H54 (cell line): ENCODE measurements at places on chromosomes 1 and 21.

DNA sequence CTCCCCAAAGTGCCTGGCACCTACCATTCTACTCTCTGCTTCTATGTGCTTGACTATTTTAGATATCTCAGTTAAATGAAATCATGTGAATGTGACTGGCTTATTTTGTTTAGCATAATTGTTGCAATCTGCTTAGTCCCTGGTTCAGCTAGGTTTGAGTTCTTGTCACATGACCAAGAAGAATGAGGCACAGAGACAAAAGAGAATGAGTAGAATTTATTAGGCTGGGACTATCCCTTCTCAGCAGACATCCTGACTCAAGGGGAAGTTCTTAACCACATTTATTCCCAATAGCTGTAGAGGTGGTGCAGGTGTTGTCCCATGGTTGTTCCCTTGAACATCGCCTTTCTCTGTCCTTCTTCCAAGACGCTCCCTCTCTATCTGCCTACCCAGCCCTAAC is 1485.7 kb downstream of the KCNT2 start:
- DNase-seq, result no peak

DNA sequence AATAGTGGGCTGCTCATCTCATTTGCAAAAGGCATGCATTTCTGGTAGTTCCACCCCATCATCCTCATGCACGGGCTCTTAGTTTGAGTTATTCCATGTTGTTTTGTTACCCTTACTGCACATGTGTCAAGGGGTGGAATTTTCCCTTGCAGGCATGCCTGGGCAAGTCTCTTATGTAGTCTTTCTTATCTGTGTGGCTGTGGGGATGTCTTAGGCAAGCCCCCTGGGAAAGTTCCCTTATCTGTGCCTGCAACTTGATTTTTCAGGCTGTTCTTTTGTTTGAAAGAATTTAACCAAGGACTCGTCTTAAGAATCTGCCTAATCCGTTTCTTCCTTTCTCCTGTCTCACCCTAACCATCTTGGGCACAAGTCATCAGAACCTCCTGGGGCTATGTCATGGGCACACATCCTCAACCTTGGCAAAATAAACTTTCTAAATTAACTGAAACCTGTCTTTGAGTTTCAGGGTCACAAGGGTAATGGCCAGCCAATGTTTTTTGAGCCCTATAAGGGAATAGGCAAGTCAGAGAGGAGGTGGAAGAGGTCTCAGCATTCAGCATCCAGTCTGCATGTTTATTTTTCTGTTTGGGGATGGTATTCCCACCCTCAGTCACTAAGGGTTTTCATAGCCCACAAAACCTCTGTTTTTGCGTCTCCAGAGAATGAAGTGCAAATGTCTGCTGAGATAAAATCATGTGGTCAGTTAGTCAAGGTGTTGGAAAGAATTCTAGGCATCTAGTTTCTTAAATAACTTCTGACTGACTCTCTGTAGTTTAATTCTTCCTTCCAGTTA is 579.7 kb downstream of the PLA2G4A start:
- no peak for DNase-seq

DNA sequence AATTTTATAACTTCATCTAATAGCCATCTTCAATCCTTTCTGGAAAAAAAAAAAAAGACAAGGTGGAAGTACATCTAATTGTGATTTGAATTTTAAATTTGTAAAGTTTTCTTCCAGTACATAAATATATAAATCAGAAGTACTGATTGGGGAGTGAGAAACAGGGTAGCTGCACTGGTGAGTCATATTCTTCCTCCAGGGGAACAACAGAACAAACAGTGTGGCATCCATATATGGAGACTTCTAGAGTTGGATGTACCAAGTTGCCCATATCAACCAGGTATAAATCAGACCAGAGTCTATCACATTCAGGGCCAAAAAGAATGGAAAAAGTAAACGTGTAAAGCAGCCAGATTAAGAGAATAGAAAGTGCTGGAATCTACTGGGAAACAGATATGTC is 66.0 kb upstream of the NRIP1 start:
- DNase-seq, result no peak

- DNase-seq, result no peak
These were observed 27.0 kb downstream of the NVL start for GRCh38 chr1:224302947-224303346.

DNA sequence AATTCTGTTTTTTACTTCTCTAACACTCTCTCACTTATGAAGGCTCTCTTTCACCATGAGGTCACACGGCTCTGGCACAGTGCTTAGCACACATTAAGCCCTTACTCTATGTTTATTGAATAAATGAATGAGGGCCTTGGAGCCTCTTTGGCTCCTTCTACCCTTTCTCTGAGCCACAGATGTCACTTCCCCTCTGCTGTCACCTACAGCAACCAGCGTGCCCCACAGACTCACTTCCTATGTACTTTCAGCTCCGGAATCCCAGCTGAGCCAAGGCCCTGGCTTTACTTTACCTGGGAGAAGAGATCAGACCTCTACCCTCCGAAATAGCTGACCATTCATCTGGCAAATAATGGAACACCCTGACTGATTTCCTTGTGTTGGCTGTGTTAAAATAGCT is 53.7 kb upstream of the HMCN1 start:
- no peak for DNase-seq

- no peak for DNase-seq
These were observed 36.5 kb upstream of the SRRM1 start for GRCh38 chr1:24606621-24607020.

GRCh38 chr1:24737368-24738117 is 7.7 kb upstream of the CLIC4 start:
- DNase-seq, result no peak

DNA sequence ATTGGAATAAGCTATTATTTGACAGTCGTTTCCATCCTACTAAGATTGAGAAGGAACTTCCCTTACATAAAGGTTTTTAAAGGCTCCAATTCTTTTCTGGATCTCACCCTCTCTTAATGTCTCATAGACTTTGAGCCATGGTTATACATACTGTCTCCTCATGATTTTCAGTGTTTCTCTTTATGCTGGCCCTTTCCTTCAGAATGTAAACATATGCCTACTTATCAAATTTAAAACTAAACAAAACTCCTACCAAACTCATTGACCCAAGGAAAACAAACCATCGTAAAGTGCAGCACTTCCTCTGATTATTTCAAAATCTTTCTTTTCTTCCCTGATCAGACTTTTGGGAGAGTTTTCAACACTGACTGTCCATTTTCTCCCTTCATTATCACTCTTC is 163.4 kb upstream of the DPYD start:
- DNase-seq, result no peak

DNA sequence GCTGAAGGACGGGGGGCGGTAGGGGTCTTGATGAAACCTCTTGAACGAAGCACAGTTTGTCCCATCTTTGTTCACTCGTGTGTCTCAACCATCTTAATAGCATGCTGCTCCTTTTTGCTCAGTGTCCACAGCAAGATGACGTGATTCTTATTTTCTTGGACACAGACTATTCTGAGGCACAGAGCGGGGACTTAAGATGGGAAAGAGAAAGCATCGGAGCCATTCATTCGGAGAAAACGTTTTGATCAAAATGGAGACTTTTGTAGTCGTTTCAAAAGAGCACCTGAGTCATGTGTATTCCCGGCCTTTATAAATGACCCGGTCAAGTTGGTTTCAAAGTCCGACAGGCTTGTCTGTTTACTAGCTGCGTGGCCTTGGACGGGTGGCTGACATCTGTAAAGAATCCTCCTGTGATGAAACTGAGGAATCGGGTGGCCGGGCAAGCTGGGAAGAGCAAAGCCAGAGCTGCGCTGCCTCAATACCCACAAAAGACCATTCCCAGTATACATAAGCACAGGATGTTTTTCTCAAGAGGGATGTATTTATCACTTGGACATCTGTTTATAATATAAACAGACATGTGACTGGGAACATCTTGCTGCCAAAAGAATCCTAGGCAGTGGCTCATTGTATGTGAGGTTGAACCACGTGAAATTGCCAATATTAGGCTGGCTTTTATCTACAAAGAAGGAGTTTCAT is 18.5 kb downstream of the ETS2 start:
- DNase-seq, result no peak

GRCh38 chr1:171670739-171671138 is 18.3 kb upstream of the MYOC start:
- no peak for DNase-seq

- DNase-seq, result no peak
These were observed 642.9 kb downstream of the BRINP3 start for GRCh38 chr1:189834813-189835212.

GRCh38 chr1:188027613-188028012 is 1198.9 kb downstream of the PLA2G4A start:
- DNase-seq, result peak; percentile 15

DNA sequence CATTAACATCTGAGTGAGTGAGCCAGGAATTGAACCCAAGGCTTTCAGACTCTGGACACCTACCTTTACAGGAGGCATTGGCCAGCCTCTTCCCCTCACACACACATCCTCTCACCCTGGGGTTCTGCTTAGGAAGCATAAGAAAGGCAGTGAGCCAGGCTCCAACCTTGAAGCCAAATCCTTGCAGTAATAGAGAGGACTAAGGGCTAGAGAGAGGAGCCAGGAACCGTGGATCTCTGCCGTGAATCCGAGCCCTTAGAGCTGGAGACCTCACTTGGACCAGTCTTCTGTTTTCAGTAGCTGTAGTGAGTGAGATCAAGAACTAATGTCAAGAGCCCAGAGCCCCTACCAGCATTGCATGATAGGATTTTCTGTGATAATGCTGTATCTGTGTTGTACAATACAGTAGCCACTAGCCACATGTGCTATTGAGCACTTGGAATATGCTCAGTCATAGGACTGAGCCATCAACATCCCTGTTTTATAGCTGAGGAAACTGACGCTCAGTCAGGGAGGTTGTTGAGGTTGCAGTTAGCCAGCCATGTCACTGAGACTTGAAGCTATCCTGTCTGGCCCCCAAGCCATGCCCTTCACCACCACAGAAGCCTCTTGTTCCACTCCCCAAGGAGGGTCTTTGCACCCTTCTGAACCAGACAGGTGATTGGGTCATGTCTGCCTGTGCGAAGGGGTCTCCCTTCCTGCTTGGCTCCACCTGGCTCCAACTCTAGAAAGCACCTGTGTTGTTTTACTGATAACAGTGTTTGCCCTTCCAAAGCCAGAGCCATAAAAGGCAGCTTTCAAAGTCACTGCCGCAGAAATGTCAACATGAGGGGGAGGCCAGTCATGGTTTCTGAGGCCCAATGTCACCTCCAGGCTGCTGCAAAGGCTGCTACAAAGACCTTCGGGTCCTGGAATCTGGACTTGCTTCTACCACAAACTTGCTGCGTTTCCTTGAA is 101.1 kb upstream of the JUN start:
- no peak for DNase-seq

DNA sequence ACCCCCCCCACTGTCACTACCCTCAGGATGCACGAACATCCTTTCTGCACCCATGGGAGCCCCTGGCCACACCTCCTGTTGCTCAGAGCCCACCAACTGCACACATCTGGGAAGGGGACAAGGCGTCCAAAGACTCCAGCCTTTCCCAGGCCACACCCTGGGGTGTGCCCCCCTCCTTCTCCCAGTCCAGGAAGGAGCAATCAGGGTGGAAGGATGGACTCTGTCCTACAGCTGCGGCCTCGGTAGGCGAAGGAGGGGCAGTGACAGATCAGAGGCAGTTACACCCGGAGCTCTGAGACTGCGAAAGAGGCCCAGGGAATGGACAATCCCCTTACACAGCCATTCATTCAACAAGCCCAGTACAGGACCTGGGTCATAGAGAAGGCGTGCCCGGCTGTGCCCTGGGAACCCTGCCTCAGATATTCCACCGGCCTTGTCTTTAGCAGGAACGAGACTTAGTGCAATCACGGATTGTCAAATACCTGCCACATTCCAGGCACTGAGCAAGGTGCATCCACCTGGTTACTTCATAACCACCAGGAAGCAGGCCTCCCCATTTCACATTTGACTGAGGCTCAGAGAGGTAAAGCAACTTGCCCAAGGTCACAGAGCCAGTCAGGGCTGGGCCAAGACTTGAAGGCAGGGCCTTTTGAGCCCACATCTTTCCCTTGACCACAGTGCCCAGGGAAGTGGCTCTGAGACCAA is 9.4 kb downstream of the HSPG2 start:
- DNase-seq, result no peak

DNA sequence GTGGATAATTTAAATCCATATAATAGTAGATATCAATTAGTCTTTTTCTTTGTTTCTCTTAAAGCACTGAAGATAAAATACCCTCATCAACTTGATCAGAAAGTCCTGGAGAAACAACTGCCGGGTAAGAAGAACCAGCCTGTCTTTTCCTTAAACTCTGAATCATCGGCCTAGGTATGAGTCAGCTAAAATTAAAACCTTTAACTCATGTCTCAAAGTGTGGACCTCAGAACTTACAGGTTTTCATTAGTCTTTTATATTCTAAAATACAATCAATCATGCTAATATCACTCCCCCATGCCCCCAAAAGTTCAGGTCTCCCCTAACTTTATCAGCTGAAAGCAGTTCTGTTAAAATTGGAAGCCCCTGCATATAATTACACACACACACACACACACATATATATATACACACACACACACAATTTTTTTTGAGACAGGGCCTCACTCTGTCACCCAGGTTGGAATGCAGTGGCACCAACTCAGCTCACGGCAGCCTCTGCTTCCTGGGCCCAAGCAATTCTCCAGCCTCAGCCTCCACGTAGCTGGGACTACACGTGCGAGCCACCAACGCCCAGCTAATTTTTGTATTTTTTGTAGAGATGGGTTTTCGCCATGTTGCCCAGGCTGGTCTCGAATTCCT is 61.3 kb downstream of the B3GALNT2 start:
- DNase-seq, result peak; percentile 48

DNA sequence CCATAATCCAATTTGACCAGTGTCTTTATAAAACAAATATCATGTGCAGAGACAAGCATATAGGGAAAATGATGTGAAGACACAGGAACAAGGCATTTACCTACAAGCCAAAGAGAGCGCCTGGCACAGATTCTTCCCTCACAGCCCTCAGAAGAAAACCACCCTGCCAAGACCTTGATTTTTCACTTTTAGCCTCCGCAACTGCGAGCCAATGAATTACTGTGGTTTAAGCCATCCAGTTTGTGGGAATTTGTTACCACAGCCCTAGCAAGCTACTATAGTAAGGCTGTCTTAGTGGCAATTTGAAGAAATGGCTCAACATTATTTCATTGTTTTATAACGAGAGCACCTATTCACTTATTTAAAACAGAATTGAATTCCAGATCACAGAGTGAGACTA is 85.7 kb upstream of the CCDC190 start:
- no peak for DNase-seq

DNA sequence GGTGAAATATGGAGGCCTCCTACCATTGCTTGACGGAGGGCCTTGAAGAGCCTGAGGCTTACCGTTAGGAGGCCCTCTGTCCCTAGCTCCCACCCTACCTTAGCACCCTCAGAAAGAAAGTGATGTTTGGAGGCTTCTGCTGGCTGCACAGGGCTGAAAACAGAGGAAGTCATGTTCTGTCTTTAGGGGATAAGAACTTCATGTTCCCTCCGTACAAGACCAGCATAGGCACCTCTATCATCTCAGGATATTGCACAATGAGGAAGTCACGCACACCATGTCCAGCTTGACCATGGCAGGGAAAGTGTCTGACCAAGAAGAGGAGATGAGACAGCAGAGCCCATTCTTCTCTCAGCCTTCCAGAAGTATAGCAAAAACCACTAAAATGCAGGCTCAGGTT is 13.8 kb downstream of the ADORA3 start:
- DNase-seq, result no peak
